Lung microvascular endothelial cell (primary cell): ENCODE measurements at places on chromosomes 13 and 19. TPM values are rescaled to one million over a fixed set of nuclear protein-coding genes. Genes with fewer than 3 reads are reported as not detected.

KRTDAP gene
- total RNA-seq, result not detected in 2 replicates

GRCh38 chr13:40409278-40409677, 257.2 kb downstream of the FOXO1 start:
- DNase-seq, result no peak

- DNase-seq, result no peak
Measured at GRCh38 chr19:51458051-51458645, at the start of gene SIGLEC8. SIGLEC8 (minus strand) TSS chr19:51458454; CDS start chr19:51458387, 67 bp downstream.

- DNase-seq, result no peak
Measured at GRCh38 chr19:41708481-41708880, at the start of gene CEACAM5. CEACAM5 (plus strand) TSS chr19:41708626; CDS start chr19:41708732, 106 bp downstream.

DNA sequence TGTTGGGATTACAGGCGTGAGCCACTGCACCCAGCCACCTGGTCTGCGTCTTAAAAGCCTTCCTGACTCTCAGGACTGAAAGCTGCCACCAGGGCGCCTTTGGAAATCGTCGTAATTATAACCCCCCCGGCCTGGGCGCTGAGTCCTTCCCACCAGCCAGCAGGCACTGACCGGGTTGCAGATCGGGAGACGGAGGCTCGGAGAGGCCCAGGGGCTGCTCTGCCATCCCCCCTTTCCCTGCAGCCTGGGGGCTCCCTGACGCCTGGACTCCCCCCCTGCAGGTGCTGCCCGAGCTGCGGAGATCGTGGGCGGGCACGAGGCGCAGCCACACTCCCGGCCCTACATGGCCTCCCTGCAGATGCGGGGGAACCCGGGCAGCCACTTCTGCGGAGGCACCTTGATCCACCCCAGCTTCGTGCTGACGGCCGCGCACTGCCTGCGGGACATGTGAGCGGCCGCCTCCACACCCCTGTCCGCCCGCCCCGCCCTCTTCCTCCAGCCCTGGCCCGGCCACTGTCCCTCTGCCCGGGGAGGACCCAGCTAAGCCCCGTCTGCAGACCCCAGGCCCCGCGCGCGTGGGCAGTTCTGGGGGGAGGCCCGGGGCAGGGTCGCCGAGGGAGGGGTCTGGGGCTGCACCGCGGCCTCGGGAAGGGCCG, 2.5 kb downstream of the PRTN3 start:
- DNase-seq, result peak; percentile 18

DNA sequence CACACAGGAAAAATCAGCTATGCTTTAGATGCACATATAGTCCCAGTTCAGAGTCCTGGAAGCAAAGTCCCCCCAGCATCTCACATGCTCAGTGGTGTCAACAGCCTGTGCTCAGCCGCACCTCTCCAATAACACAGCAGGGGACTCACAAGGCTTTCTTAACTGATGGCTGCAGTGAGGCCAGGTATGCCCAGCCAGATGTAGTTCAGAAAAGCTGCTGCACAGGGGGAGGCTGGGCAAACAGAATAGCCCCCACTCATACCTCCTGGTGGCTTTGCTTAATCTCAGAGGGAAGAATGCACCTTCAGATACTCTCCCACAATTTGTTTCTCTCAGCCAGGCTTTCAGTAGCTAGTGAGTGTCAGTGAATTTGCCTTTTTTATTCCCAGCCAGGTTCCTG, 33.4 kb downstream of the FAM124A start:
- DNase-seq, result no peak

DNA sequence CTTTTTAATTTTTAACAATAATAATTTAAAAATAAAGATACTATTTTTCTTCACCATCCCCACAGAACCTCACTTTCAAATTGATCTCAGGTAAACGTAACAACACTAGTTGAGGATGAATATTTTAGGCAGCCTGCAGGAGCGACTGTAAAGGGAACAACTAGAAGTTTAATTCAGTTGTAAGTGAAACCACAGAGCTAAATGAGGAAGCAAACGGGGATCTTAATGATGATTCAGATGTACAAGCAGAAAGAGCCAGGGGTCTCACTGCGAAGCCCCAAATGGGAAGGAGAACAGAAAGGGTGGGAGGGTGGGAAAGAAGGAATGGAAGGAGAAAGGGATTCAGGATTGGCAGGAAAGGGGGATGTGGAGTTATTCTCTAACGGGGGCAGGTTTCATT, 54.6 kb upstream of the RAP2A start:
- DNase-seq, result no peak

GRCh38 chr13:87536499-87536898, 134.7 kb upstream of the SLITRK5 start:
- DNase-seq, result no peak
